ENCODE measurements at places on chromosomes 13 and 19.

DNA sequence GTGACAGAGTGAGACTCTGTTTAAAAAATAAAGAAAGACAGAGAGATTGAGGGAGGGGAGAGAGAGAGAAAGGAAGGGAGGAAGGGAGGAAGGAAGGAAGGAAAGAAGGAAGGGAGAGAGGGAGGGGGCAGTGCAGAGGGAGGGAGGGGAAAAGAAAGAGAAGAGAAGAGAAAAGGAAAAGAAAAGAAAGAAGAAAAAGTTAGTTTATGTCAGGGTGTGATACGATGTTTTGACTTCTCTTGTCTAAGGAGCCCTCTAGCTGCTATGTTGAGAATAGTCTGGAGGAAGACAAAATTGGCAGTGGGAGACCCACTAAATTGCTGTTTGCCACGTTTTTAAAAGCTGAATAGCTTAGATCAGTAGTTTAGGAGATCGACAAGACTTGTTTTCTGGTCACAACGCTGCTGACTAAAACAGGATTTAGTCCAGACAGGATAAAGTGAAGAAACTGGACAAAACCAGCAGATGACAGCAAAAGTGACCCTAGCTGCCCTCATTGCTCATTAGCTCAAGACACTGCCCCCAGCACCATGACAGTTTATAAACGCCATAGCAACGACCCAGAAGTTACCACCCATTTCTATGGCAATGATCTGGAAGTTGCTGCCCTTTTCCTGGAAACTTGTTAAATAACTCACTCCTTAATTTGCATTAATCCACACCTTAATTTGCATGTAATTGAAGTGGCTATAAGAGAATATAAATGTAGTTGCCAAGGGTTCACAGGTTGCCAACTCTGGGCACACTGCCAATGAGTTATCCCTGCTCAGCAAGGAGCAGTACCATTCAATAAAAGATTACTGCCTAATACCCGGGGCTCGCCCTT lies 11.1 kb downstream of the TEX101 start:
- DNase-seq, result no peak

DNA sequence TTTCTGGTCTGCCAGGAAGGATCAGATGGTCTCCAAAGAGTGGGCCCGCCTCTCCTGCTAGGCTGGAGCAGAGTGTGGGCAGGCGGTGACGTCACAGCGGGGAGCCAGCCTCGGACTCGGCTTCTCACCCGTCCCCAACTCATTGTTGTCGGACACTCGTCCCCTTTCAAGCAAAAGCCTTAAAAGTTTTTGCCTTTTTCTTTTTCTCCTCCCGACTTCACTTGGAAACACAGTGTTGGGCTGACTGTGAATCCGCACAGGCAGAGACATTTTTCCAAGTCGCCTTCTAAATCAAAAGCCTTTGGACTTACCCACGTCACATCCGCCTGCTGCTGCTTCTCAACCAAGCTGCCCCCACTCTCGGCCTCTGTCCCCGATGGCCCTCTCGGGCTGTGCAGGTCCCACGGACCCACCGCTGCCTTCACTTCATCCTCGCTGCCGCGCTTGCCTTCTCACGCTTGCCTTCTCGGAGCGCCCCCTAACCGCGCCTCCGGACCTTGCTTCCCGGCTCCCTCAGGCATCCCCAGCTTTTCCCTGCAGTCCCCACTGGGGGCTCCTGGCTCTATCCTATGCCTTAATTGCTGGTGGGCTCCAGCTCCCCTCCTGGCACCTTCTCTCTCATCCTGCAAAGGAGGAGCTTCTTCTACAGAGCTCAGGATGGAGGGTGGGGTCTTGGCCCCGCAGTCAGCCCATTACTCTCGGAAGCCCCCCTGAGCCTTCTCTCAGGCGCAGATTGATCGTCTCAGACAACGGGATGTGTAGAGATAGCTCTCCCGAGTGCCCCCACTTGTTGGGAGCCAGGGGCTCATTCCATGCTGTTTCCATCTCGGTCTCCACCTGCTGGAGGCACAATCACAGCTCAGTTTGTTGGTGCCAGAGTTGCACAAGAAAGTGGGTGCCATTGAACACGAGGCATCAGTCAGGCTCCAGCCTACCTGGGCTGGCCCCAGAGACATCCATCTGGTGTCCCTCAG lies 3.9 kb upstream of the ZNF135 start:
- DNase-seq, result no peak

DNA sequence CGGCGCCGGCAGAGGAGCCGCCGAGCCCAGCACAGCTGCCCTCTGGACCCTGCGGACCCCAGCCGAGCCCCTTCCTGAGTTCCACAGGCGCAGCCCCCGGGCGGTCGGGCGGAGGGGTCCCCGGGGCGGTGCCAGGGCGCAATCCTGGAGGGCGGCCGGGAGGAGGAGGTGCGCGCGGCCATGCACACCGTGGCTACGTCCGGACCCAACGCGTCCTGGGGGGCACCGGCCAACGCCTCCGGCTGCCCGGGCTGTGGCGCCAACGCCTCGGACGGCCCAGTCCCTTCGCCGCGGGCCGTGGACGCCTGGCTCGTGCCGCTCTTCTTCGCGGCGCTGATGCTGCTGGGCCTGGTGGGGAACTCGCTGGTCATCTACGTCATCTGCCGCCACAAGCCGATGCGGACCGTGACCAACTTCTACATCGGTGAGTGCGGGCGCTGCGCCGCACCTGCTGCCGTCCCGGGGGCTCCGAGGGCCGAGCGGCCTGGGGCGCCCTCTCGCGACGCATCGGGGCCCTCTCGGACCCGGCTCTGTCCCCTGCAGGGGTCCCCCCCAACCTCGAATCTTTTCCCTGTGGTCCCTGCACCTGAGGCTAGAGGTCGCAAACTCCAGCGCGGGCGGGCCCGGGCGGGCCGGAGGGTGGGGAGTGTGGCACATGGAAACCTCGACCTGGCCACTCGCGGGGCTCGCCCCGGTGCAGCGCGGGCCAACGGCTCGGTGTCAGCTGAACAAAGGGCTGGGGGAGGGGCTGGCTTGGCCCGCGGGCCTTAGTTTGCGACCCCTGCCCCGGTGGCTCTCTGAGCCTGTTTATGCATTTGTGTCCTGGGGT lies at the start of gene KISS1R:
TSS of gene KISS1R (plus strand) at position 11 of the 829 bp plus-strand sequence. CDS start at position 181, 170 bp downstream.
- peak; percentile 81 for DNase-seq

DNA sequence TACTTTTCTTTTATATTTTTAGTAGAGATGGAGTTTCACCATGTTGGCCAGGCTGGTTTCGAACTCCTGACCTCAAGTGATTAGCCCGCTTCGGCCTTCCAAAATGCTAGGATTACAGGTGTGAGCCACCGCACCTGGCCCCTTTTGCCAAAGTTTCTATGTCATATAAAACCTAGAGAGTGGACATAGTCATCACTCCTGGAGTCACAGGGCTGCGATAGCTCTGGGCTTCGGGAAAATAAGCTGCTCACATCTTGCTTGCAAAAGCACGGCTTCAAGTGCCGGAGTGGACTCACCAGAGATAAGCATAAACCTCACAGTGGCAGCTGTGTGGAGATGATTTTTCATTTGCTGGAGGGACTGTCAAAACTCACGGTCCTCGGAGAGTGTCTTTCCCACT lies 171.2 kb downstream of the TEX29 start:
- no peak for DNase-seq

- DNase-seq, result no peak
These were observed 270.4 kb downstream of the ABCC4 start for GRCh38 chr13:95030821-95031343.

DNA sequence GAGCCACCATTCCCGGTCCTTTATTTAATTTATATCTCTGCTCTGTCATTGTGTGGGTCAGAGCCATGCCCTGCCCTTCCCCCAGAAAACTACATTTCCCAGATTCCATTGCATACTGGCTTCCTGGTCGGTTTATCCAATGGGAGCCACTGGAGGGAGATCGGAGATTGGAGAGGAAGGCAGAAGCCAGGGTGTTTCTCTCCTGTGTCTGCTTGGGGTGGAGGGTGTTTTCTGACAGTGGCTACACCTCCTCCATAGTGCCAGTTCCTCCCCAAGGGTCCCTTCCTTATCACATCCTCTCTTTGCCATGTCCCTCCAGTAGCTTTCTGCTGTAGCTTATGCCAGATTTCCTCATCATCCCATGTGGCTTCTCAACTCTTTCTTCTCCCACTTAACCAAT lies 19.0 kb downstream of the OLFM2 start:
- DNase-seq, result no peak

- DNase-seq, result no peak
These were observed 47.4 kb downstream of the SMAD9 start for GRCh38 chr13:36872621-36873020.

- DNase-seq, result no peak
These were observed 348.5 kb downstream of the FOXO1 start for GRCh38 chr13:40317980-40318327.

- no peak for DNase-seq
These were observed 166.9 kb downstream of the GPC5 start for GRCh38 chr13:91565296-91565695.

- DNase-seq, result no peak
These were observed 56.8 kb downstream of the SLC7A1 start for GRCh38 chr13:29538652-29539040.
